RWPE2 (cell line): ENCODE measurements at places on chromosomes 5 and 9.

DNA sequence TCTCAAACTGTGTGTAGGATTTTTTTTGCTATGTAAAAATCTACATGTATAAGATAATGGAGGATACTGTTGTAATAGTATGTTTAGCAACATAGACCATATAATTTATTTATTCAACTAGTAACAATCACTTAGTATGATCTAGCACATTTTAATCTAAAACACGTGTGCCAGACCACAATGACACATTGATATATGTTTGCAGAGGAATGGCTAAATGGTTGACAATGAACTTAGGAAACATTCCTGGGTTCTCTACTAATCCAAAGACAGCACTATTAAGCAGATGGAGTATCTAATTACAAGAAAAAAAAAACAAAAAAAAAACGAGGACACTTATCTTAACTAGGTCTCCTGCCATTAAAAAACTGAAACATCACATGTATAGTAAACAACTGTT lies 261.7 kb upstream of the PAPPA start:
- H3K4me1 ChIP-seq: no peaks in the 10 kb centered on the region
- no peak overlapping the region for H3K27ac ChIP-seq
- H3K27me3 ChIP-seq: no peaks in the 10 kb centered on the region
- DNase-seq: no peak
- no peak overlapping the region for H3K4me3 ChIP-seq

DNA sequence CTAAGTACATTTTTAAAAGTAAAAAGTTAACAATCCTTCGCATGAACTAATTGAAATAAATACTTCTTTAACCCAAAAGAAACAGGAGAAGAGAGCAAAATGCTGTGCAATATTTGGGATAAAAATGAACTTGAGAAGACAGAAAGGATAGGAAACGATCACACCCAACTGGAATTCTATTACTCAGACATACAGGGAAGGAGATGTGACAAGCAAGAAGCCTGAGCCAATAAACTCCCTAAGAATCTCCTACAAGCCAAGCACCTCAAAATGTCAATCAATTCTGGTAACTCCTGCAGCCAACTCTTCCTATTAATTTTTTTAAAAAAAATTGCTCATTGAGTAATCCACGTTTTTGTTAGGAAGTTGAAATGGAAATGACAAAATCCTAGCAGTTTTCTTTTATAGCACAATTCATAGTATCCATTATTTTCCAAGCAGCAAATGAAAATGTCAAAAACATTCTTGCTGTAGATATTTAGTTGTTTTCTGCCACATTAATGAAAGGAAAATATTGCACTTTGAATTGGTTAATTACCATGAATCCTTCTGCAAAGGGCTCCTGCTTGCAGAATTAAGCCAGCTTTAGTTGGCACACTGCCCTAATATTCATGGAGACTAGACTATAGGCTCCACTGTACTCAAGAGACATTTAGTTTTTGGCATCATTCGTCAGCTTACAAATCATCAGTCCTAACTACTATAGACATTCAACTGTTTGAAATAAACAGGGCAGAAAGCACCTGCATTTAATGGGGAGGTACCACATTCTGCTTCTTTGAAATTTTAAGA lies 89.0 kb downstream of the RFX3 start:
- H3K4me3 ChIP-seq: no peak overlapping the region
- peaks cover 5% of the 10 kb centered on the region for H3K4me1 ChIP-seq
- H3K27me3 ChIP-seq: no peaks in the 10 kb centered on the region
- no peak for DNase-seq
- H3K27ac ChIP-seq: no peak overlapping the region

- H3K4me1 ChIP-seq: no peaks in the 10 kb centered on the region
- no peak overlapping the region for H3K4me3 ChIP-seq
- no peak for DNase-seq
- no peaks in the 10 kb centered on the region for H3K27me3 ChIP-seq
- no peaks in the 10 kb centered on the region for H3K36me3 ChIP-seq
- H3K27ac ChIP-seq: no peak overlapping the region
These were observed 180.0 kb downstream of the KIF4B start for GRCh38 chr5:155193483-155194107.

DNA sequence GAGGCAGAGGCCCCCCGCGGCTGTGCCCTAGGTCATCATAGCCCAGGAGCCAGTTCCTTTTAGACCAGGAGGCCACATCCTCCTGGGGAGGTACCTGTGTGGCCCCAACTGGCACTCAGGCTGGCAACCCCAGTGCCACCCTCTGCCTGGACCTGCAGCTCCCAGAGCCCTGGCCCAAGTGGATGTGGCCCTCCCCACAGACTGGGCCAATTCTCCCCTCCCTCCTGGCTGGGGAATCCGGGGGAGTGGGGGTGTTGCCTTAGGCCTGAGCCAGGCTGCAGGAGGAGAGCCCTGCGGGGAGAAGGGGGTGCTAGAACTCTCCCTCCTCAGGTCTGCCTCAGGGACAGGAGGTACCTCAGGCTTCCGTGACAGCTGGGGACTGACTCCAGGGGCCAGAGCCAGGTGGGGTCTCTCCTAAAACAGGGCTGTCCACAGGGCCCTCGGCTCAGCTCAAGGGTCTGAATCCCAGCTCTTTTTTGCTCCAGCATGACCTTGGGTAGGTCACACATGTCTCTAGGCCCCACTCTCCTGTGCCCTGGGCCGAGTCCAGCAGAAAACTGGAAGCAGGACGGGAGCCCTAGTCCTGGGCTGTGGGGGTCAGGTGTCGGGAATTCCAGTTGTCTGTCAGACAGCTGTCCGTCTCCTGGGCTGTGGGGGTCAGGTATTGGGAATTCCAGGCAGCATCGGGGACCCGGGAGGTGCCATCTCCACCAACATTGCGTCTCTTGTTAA lies 9.6 kb downstream of the DNLZ start:
- no peak overlapping the region for H3K4me3 ChIP-seq
- H3K27ac ChIP-seq: no peak overlapping the region
- H3K36me3 ChIP-seq: no peaks in the 10 kb centered on the region
- no peaks in the 10 kb centered on the region for H3K27me3 ChIP-seq
- no peaks in the 10 kb centered on the region for H3K4me1 ChIP-seq
